ENCODE measurements at places on chromosomes 16 and 17. TPM values are rescaled to one million over a fixed set of nuclear protein-coding genes. Genes with fewer than 3 reads are reported as not detected.

ADAD2 gene
- not detected for total RNA-seq

SDR42E1 gene
- total RNA-seq, result 0.82 TPM

LGALS9B gene
- total RNA-seq, result not detected

NUPR1 gene
- 0.09 TPM for total RNA-seq

TPSG1 gene
- not detected for total RNA-seq

DNA sequence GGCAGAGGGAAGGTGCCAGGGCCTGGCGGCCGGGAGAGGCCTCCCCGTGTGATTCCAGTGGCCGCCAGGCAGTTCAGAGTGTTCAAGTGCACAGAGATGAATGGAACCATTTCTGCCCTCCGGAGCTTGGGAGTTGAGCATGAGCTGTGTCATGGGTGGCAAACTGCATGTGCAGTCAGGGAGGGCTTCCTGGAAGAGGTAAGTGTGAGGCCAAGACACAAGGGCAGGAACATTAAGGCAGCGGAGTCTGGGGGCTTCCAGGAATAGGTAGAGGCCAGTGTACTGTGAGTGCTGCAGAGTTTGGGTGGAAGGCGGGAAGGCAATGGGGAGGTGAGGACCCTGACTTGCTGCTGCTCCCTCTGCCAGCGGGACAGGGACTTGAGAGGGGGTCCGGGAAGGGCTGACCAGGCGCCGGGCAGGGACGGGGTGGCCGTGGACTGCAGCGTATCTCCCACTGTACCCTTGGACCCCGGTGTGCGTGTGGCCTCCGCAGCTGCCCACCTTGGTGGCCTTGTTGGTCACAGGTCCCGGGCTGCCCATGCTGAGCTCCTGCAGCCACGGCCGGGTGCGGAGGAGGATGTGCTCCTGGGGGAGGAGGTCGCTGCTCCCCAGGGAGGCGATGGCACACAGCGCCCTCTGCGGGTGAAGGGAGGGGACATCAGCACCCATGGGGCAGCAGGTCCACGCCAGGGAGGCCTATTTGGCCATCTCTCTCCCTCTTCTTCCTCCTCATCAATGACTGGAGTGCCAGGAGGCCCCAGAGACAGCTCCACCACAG lies 7.5 kb upstream of the CEP131 start:
- no peak for DNase-seq

- DNase-seq, result no peak
Measured at GRCh38 chr17:66576473-66576872, 258.4 kb upstream of the CACNG5 start.

- no peak for DNase-seq
Measured at GRCh38 chr16:4659363-4660353, 33.7 kb upstream of the NUDT16L1 start.

- DNase-seq, result no peak
Measured at GRCh38 chr16:51159296-51159695, 8.2 kb upstream of the SALL1 start.

GRCh38 chr16:59356709-59357108 lies 622.6 kb upstream of the GOT2 start:
- no peak for DNase-seq

DNA sequence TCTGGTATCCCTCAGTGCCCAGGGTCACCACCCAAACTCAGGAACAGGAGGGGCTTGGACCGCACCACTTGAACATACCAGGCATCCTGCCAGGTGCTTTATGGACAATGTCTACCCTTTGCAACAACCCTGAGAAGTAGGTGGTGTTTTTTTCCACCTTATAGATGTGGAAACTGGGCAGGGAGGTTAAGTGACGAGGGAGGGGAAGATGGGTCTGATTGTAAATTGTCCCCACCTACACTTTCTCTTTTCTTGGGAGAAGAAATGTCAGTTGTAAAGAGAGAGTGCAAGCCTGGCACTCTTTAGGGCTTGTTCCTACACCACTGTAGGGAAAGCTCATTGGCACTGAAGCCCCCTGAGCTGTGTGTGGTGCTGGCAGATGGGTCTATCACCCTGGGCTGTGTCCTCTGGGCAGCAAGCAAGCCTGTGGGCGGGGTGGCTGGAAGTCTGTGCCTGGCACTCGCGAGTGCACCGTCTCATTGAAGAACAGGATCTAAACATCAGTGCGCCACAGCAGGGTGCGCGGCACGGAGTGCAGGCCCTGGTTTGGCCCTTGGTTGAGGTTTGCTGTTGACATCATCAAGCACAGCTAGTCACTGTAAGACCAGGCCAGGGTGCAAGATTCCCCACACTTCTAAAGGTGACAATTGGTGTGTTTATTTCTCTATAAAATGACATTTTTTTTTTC lies 15.1 kb downstream of the NOD2 start:
- DNase-seq, result no peak

DNA sequence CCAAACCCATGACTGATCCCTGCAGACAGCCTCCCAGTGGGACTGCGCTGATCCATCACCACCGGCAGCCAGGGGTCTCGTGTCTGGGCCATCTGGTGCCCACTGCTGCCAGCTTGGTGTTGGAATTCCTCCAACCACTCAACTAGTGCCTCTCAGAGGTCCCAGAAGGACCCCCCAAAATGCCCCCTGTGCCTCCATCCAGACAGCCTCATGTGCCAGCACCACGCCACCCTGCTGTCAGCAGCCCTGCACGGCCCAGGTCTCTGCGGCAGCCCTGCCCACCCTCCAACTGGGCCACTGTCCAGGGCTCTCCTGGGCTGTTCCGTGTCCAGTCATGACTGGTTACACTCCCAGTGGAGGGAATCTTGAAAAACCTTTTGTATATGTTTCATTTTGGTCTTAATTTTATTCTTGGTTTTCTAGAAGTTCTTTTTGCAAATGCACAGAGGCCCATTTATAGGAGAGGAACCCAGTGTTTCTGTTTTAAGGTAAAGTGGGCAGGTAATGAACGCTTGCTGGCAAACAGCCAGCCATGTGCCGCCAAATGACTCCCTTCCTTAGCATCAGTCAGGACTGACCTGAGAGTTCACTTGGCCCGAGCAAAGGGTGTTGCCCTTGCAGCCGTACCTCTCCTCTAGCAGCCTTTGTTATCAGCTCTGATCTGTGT lies 34.6 kb downstream of the GRIN2C start:
- no peak for DNase-seq

DNA sequence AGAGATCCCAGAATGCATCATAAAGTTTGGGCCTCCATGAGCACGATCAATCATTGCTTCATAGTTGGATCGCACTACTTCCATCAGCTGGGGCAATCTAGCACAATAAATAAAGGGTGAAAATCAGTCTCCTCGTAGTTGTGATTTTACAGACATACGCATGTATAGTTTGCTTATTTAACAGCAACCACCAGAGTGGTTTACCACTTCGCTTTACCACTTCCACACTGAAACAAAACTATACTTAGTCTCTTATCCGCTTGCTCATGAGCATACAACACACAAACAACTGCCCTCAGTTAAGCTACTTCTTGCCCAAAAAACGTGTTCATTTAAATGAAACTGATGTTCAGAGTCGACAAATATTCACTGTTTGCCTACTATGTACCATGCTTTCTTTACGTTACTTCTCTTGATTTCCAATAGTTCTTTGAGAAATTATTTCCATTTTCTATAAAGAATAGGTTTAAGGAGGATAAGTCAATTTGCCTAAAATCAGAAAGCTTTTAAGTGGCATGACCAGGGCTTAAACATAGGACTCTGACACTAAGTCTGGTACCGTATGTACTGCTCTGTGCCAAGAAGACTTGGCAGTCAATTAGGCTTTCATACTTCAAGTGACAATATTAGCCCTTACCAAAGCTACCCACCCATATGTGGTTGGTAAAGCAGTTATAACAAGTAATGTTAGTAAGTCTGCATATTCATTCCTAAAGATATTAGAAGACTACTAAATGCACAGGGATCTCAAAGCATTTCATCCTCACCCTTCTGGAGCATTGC lies 22.0 kb downstream of the SETD6 start:
- no peak for DNase-seq

DNA sequence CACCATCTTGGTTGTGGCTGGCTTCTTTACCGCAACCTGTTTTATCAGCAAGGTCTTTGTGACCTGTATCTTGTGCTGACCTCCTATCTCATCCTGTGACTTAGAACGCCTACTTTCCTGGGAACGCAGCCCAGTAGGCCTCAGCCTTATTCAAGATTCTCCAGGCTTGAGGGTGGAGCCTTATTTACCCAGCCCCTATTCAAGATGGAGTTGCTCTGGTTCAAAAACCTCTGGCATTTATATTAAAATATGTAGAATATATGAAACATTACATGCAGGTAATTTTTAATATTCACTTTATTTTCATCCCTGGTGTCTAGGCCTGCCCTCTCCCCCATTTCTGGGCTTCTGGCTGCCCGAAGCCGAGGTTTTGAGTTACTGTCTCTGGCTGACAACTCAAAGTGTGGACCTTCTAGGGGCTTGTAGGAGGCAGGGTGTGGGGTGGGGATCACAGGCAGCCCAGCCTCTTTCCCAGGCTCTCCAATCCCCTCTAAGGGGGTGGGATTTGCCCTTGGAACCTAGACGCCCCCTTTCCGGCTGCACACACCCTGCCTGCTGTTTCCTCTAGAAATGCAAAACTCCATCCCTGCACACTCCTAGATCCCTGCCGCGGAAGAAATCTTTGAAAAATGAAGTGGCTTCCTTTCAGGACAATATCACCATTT lies 152.0 kb downstream of the KCNJ12 start:
- DNase-seq, result no peak

DNA sequence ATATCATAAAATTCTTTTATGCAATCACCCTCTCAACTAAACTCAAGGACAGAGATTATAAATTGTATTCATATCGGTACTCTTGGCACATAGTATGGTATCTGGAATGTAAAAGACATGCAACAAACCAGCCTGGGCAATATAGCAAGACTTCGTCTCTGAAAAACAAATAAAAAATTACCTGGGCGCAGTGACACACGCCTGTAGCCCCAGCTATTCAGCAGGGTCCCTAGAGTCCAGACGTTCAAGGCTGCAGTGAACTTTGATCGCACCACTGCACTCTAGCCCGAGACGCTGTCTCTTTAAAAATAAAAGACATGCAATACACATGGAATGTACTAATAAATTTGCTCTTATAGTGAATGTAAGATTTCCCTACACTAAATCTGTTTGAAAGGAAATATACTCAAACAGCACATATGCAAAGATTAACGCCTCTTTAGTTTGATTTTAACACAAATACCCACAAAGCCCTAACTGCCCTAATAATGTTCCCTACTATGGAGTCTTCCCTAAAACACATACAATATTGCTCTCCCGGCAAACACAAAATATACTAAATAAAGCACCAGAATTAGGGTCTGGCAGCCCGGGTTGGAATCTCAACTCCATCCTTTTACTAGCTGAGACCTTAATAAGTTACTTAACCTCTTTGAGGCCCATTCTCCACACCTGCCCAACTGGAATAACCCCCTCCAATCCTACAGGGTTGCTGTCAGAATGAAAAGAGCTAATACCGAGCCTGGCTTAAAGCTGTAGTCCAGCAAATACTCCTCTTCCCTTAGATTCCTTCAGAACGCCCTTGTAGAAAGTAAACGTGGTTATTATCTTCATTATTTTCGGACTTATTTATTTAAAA lies 1.2 kb downstream of the ABCA5 start:
- peak; percentile 24 for DNase-seq

DNA sequence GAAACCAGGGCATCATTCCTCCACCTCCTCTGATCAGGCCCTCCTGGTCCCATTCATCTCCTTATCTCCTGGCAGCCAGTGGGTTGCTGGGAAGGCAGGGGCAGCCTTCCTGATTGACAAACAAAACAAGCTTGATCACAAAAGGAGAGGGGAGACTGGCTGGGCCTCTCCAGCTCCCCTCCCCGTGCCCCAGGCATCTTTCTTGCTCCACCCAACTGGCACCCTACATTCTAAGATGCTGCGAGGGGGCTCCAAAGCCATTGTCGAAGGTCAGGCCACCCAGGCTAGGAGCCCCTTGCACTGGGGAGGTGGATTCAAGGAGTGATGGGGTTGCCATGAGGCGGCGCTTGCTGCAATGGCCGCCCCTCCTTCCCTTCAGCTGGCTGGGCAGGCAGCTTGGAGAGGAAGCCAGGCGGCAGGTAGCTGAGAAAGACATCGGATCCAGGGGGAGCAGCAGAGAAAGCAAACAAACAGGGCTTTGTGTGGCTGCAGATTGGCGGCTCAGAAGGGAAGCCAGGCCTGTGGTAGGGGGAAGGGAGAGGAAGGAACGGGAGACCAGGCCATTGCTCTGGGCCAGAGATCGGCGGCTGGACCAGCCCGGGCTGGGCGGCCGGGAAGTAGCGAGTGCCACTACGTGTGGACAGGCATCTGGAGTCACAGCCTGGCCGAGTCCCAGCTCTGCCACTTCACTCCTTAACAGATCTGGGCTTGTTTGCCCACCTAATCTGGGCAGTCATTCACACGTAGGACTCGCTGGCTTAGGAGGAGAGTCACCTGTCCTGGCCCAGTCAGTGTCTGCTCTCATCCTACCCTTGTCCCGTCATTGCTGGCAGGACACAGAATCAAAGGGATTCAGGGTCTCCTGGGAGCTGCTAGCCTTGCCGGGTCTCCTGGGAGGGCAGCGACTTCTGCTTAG lies 12.3 kb downstream of the RAI1 start:
- no peak for DNase-seq

DNA sequence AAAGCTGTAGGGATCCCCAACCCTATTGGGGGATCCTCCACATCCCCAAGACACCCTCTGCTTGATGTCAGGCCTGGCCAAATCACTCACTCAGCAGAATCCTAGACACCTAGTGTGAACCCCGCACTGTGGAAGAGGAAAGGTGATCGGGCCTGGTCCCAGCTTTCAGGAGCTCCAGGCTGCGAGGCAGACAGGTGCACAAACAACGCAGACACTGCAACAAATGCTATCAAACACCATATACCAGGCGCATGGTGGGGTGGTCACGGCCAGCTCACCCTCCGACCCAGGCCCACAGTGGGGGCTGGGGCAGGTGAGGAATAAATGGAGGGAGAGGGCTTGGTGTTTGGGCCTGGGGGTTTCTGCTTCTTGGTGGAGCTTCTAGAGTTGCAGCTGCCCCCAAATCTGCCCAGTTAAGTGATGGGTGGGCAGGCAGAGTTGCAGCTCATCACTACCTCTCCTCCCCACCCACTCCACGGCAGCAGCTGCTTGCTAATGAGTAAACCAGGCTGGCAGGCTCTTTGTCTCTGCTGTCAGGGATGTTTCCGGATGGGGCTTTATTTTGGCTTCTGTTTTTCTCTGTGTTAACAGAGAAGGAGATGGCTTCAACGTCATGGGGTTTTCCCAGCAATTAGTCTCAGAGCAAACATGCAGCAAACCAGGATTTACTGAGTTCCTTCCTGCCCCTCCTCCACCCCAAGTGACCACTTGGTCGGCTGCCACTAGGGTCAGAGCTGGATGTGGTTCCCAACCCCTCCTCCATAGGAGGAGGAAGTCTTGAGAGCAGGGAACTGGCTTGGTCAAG lies 46.6 kb downstream of the PECAM1 start:
- DNase-seq, result no peak

- DNase-seq, result no peak
Measured at GRCh38 chr17:61235001-61235826, 164.4 kb upstream of the TBX2 start.
